ENCODE measurements at places on chromosomes 7 and 10. TPM values are rescaled to one million over a fixed set of nuclear protein-coding genes. Genes with fewer than 3 reads are reported as not detected.

PON1 gene
- not detected for total RNA-seq

GRCh38 chr7:51965454-51965853 lies 648.8 kb upstream of the COBL start:
- no peak for DNase-seq
- H3K27me3 ChIP-seq: no peaks in the 10 kb centered on the region
- no peak overlapping the region for H3K27ac ChIP-seq
- H3K36me3 ChIP-seq: no peaks in the 10 kb centered on the region
- no peaks in the 10 kb centered on the region for H3K4me1 ChIP-seq

- peaks cover 62% of the 10 kb centered on the region for H3K36me3 ChIP-seq
- peak overlapping the region; percentile 44 for H3K27ac ChIP-seq
- H3K4me1 ChIP-seq: peaks cover 16% of the 10 kb centered on the region
- no peak for DNase-seq
These were observed 140.5 kb downstream of the LRRC4 start for GRCh38 chr7:127890726-127891125.

DNA sequence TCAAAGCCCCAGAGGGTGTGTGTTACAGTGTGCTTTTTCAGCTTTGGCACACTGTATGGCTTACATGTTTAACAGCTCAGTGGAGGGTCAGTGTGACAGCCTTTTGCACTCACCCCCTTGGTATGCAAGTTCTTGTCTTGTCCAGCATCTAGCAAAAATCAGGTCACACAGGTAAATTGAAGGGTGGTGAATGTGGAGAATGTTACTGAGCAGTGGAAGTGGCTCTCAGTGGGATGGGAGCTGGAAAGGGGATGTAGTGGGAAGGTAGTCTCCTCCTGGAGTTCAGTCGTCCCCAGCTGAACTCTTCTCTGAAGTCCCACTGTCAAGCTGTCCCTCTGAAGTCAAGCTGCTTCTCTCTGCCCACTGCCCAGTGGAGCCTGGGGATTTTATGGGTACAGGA lies 21.0 kb upstream of the C10orf90 start:
- no peaks in the 10 kb centered on the region for H3K27me3 ChIP-seq
- H3K4me1 ChIP-seq: no peaks in the 10 kb centered on the region
- no peak overlapping the region for H3K27ac ChIP-seq
- H3K36me3 ChIP-seq: no peaks in the 10 kb centered on the region
- H3K4me3 ChIP-seq: no peak overlapping the region
- no peak for DNase-seq

DNA sequence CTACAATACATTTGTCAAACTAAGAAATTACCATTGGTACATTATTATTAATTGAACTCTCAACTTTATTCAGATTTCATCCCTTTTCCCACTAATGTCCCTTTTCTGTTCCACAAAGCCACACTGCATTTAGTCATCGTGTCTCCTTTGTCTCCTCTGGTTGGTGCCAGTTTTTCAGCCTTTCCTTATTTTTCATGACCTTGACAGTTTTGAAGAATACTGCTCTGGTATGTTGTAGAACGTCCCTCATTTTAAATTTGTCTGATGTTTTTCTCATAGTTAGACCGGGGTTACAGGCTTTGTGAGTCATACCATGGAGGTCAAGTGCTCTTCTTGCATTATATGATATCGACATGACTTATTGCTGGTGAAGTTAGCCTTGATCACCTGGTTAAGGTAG lies 173.3 kb upstream of the AGK start:
- H3K27ac ChIP-seq: no peak overlapping the region
- H3K36me3 ChIP-seq: no peaks in the 10 kb centered on the region
- no peak for DNase-seq
- no peak overlapping the region for H3K4me3 ChIP-seq
- no peaks in the 10 kb centered on the region for H3K4me1 ChIP-seq

DNA sequence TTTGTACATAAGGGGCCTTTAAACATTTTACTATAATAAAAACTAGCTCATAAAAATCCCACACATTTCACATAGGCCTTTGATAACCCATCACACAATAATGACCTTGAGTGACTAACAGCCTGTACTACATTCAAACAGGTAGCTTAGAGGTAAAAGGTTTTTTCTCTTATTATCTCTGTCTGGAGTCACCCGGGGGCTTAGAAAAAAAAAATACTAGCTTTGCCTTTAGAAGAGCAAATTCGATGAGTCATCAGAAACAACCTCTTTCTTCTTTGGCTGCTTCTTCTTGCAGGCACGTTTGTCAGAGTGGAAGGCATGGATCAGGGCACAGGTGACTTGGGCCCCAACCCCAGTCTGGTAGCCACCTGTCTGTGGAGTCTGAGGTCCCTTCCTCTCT lies 43.4 kb upstream of the ADO start:
- peaks cover 27% of the 10 kb centered on the region for H3K4me1 ChIP-seq
- H3K36me3 ChIP-seq: no peaks in the 10 kb centered on the region
- peak overlapping the region; percentile 2 for H3K27ac ChIP-seq

DNA sequence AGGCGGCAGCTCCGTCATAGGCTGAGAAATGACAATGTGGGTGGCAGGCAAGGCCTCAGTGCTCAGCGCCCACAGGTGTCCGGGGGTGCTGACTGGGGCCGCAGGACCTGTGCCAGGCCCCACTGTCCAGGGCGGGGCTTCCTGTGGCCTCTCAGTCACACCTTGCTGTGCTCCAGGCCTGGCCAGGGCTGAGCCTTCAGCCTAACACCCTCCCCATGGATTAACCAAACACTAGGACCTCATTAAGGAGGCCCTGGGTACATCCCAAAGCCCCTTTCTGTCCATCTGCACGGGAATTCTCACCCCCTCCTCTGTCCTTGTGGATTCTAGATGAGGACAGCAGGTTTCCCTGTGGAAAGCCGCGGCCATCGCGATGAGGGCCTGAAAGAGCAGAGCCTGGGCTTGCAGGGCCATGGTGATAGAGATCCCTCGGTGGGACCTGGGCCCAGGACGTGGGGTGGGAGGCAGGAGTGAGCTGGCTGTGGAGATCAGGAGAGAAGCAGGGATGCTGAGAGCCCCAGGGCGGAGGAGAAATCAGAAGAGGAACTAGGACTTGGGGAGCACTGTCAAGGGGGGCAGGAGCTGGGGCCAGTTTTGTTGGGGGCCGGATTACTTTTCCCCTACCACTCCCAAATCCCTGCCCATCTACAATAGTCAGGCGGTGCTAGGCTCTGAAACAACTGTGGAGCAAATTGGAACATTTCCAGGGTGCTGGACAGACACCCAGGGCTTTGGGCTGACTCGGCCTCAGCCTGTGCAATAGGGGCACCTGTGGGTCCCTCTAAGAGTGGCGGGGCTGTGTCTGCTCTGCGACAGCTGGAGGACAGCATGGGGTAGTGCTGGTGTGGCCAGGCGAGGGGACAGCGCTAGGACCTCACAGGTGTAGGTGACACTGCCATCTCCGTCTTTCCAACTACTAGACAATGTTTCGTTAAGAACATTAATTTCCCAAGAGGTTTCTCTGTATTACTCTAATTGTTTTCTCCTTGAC lies 23.3 kb upstream of the MNX1 start:
- no peak overlapping the region for H3K27ac ChIP-seq
- DNase-seq: no peak
- H3K4me3 ChIP-seq: no peak overlapping the region

MGMT gene
- 17.0 TPM for total RNA-seq

GRCh38 chr7:30225863-30226613 lies 58.4 kb upstream of the ZNRF2 start:
- H3K27ac ChIP-seq: no peak overlapping the region
- DNase-seq: peak; percentile 7
- peaks cover 5% of the 10 kb centered on the region for H3K4me1 ChIP-seq
- H3K36me3 ChIP-seq: no peaks in the 10 kb centered on the region
- no peak overlapping the region for H3K4me3 ChIP-seq

DNA sequence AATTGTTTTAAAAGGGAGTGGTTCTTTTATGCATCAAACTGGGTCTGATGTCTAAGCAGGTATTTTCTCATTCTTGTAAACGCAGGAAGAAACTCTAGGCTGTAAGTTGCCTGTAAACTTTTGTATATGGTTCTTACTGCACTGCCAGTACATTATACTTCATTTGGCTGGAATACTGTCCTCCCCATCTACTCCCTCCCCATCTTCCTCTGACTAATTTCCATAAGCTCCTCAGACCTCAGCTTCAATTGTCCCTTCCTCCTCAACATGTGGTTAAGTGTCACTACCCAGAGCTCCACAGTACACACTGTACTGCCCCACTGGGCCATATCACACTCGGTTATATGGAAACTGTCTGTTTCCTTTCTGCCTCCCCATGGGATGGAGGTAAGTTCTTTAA lies 161.4 kb upstream of the MDFIC start:
- H3K4me1 ChIP-seq: no peaks in the 10 kb centered on the region
- DNase-seq: no peak
- peaks cover 4% of the 10 kb centered on the region for H3K27me3 ChIP-seq
- no peak overlapping the region for H3K27ac ChIP-seq
- no peaks in the 10 kb centered on the region for H3K36me3 ChIP-seq

DNA sequence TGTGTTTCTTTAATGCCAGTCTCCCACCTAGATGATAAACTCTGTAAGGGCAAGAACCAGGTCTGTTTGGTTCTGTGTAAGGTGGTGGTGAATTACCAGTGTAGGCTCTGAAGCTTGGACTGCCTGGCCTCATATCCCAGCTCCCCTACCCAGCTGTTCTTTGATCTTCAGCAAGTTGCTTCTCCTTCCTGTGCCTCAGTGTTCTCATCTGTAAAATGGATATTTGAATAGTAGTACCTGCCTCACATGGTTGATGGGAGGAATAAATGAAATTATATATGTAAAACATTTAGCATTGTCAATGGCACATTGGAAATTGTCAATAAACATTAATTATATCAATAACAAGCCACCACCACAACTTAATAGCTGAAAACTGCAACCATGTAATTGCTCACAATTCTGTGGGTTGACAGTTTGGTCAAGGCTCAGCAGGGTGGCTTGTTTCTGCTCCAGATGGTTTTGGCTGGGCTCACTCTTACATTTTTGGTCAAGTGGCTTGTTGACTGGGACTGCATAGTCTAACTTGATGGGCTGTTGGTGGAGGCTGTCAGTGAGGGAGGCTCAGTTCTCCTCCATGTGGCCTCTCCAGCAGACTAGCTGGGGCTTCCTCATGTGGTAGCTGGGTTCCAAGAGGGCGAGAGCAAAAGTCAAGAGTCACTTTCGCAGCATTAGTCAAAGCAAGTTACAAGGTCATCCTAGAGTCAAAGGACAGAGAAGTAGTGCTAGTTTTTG lies 84.5 kb upstream of the DUSP5 start:
- H3K4me1 ChIP-seq: peaks cover 57% of the 10 kb centered on the region
- peak; percentile 47 for DNase-seq
- peak overlapping the region; percentile 89 for H3K27ac ChIP-seq
- no peaks in the 10 kb centered on the region for H3K36me3 ChIP-seq
- H3K27me3 ChIP-seq: no peaks in the 10 kb centered on the region
- no peak overlapping the region for H3K4me3 ChIP-seq

SPDYE18 gene
- total RNA-seq: 0.56 TPM

CLCN1 gene
- not detected for total RNA-seq

DNA sequence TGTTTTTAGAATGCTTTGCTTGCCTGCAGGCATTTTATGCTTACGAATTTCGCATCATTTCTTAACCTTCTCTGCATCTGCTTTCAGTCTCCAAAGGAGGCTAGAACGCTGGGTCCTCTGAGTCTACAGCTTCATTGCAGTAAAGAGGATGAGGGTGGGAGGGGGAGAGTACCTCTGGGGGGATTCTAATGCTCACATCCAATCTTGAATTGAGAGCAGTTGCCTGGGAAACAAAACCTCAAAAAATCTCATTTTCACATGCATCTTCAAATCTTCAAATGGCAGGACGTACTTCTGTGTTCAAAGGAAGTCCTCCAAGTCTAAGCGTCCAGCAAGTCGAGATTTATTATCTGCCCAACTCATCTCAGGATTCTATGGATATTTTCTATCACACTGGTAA lies 100.7 kb upstream of the PRKCQ start:
- no peak for DNase-seq
- peaks cover 4% of the 10 kb centered on the region for H3K4me1 ChIP-seq
- no peaks in the 10 kb centered on the region for H3K36me3 ChIP-seq
- H3K27me3 ChIP-seq: peaks cover 15% of the 10 kb centered on the region
- no peak overlapping the region for H3K27ac ChIP-seq

GJD4 gene
- not detected for total RNA-seq

- H3K27ac ChIP-seq: no peak overlapping the region
- no peaks in the 10 kb centered on the region for H3K36me3 ChIP-seq
- peaks cover 6% of the 10 kb centered on the region for H3K27me3 ChIP-seq
- H3K4me1 ChIP-seq: peaks cover 8% of the 10 kb centered on the region
These were observed 299.8 kb downstream of the KLF6 start for GRCh38 chr10:3485057-3485686.

DNA sequence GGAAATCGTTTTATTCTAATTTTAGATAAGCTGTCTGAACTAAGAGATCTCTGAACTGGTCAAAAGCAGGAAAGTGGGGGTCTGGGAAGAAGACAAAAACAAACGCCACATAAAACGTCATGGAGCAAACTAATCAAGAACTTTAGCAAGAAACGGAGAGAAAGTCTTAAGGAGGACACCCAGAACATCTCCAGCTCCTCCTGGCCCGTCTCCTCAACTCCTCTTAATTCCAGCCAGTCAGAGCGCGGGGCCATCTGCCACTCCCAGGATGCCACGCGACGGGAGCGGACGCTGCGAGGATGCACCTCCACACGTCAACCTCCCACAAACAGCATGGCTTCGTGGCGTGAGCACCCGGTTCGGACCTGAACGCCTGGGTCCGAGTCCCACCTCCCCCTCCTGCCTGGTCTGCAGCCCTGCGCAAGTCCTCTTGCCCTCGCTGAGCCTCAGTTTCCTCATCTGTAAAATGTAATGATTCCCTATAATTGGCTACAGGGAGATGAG lies 598 bp downstream of the MMS19 start:
- peaks cover 26% of the 10 kb centered on the region for H3K27me3 ChIP-seq
- DNase-seq: peak; percentile 91
- peak overlapping the region; percentile 98 for H3K27ac ChIP-seq

STK32C gene
- total RNA-seq: 29.3 TPM

MMP21 gene
- total RNA-seq: not detected

DNA sequence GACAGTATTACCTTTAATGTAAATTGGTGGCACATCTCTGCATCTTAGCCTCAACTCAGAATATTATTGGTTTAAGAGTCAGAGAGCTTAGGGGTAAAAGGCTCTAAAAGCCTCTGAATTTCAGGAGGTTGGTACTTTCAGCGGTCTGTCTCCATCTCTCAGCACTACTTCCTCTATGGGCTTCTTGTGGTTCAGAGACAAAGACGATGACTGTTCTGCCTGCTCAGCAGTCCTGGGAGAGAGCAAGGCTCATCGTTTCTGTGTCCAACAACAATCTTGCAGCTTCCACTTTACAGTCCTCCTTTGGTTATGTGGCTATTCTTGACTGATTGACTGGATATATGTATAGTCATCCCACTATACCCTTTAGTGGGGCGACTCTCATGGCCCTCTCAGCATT lies 394.7 kb downstream of the AUTS2 start:
- H3K4me3 ChIP-seq: no peak overlapping the region
- no peak overlapping the region for H3K27ac ChIP-seq
- no peak for DNase-seq
- H3K27me3 ChIP-seq: peaks cover 4% of the 10 kb centered on the region
- H3K36me3 ChIP-seq: no peaks in the 10 kb centered on the region
- no peaks in the 10 kb centered on the region for H3K4me1 ChIP-seq

- peaks cover 41% of the 10 kb centered on the region for H3K4me1 ChIP-seq
- H3K27me3 ChIP-seq: peaks cover 19% of the 10 kb centered on the region
- H3K4me3 ChIP-seq: no peak overlapping the region
- peaks cover 4% of the 10 kb centered on the region for H3K36me3 ChIP-seq
- H3K27ac ChIP-seq: peak overlapping the region; percentile 43
These were observed 83.0 kb upstream of the ADRB1 start for GRCh38 chr10:113960617-113961181.
